ENCODE measurements at places on chromosomes 2 and 18.

DNA sequence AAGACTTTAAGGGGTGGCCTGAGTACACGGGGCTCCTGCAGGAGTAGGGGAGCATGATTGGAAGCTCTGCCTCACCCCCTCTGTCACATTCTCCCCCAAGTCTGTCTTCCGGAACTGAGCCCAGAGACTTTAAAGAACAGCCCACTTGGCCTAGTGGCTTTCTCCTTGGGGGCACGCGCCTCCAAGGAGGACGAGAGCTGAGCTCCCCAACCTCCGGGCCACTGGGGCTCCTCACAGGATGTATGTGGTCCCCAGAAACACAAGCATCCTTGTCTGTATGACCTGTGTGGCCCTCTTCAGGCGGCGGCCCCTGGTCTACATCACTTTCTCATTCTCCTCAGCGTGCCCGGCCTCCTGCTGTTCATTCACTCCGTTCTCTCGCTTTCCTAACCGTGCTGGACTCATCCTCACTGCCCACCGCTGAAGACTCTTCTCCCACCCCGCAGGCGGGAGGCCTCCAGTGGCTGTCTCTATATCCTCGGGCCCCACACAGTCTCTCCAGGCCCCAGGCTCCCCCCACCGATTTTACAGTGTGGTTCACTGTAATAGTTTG is 23.7 kb downstream of the KCNF1 start:
- DNase-seq: no peak

- DNase-seq: no peak
Measured at GRCh38 chr2:104312684-104313083, 541.2 kb upstream of the POU3F3 start.

DNA sequence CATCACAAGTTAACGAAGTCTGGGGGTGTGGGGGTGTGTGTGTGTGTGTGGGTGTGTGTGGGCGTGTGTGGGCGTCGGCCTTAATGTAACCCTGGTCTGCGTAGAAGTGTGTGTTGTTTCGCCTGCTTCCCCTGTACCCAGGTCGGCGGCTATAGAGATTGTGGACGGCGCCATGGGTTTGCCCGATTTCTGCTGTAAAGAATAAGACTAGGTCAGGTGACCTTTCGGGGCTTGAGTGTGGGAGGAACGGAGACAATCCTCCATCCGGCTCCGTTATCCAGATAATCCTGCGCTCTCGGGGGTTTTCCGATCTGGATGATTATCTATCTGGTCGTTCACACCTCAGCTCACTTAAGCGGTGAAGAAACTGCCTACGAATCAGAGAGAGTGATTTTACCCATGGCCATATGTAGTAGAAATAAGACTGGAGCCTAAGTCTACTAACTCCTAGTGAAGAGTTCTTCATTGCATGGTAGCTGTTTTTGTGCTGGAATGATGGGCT is 543 bp downstream of the HADHB start:
- DNase-seq: peak; percentile 35

- no peak for DNase-seq
Measured at GRCh38 chr18:37403788-37404187, 161.8 kb downstream of the CELF4 start.

DNA sequence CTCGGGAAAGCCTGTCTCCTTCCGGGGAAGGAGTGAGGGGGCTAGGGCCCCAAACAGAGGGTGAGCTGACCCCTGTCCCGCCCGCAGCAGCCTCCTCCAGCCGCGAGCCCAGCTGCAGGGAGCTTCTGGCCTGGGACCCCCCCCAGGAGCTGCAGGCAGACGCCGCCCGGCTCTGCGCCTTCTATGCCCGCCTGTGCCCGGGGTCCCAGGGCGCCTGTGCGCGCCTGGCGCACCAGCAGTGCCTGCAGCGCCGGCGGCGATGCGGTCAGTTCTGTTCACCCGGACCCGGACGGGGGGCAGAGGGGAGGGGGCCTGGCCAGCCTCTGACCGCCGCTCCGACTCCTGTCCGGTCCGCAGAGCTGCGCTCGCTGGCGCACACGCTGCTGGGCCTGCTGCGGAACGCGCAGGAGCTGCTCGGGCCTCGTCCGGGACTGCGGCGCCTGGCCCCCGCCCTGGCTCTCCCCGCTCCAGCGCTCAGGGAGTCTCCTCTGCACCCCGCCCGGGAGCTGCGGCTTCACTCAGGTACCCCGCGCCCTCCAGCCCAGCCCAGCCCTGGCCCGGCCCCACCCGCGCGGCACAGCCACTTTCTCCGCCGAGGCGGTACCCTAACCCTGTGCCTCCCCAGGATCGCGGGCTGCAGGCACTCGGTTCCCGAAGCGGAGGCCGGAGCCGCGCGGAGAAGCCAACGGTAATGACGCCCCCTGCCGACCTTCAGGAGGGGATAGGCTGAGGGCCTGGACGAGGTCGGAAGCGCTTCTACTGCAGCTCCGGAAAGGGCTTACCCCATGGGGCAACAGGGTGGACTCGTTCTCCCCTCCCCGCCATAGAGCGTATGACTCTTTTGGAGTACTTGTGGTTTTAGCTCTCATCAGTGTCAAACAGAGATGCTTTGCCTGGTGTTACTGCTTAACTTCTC is 2.0 kb upstream of the CHRND start:
- no peak for DNase-seq

- DNase-seq: no peak
Measured at GRCh38 chr2:147456779-147457178, 388.1 kb upstream of the ACVR2A start.

- DNase-seq: no peak
Measured at GRCh38 chr18:36130883-36131653, 1.4 kb downstream of the ELP2 start.

- DNase-seq: no peak
Measured at GRCh38 chr18:10431680-10432079, 22.8 kb upstream of the APCDD1 start.

DNA sequence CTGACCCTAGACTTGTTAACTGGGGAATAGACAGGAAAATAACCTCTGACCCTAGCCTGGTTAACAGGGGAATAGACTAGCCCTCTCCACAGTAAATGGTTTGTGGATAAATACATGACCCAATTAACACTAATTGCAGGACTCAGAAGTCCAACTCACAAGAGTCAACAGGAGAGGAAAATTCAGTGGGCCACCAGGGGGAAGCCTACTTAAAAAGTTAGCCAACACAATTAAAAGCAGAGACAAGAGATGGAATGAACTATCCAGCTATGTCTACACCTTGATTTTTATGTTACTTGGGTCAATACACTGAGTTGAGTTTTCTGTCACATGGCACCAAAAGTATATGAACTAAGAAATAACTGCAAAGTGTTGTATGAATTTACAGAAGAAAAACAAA is 158.8 kb upstream of the SLC39A10 start:
- no peak for DNase-seq

DNA sequence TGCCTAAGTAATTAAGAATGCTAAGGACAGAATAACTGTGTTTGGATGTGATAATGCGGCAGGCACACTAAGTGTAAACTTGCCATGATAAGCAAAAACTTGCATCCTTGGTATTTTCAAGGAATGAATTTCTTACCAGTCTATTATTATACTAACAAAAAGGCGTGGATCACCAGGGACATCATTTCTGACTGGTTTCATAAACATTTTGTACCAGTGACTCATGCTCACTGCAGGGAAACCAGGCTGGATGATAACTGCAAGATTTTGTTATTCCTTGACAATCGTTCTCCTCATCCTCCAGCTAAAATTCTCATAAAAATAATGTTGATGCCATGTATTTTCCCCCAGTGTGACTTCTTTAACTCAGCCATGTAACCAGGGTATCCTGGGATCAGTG is 289.5 kb downstream of the CDCA7 start:
- DNase-seq: no peak

DNA sequence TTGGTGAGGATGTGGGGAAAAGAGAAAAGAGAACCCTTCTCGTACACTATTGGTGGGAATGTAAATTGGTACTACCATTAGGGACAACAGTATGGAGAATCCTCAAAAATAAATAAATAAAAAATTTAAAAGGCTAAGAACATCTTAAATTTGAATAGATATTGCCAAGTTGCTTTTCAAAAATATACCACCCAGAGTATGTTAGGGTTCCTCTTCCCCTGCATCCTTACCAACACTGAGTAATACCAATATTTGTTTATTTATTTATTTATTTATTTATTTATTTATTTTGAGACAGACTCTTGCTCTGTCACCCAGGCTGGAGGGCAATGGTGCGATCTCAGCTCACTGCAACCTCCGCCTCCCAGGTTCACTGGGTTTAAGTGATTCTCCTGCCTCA is 5.5 kb upstream of the NRBP1 start:
- DNase-seq: no peak

DNA sequence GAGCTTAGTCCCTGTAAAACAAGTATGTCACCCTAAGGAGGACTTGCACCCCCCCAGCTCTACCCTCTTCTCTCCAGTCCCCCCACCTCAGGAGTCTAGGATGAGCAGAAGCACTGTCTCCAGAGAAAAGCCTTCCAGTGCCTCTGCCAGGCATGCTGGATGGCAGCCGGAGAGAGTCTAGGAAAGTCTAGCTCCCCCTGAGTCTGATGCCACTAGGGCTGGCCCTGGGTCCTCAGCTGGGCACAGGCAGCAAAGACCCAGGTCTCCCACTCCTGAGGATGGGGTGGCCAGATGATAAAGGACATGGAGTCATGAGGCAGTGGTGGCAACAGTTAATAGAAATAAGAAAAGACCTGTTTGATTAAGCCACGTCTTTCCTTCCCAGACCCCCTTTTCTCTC is 225.6 kb downstream of the CYP26B1 start:
- DNase-seq: no peak

DNA sequence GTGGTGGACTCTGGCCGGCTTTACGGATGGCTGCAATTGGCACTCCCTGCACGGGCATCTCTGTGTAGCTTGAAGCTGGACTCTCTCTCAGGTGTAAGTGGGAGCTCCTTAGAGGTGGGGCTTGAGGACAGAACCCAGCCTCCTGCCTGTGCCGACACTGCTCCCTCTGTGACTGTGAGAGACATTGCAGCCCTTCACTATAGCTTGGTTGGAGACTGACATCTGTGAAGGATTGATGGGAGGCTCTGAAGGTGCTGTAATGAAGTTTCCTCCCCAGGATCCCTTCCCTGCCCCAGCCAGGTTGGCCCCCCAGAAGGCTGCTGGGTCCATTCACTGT is 166.7 kb downstream of the SH3RF3 start:
- DNase-seq: no peak

DNA sequence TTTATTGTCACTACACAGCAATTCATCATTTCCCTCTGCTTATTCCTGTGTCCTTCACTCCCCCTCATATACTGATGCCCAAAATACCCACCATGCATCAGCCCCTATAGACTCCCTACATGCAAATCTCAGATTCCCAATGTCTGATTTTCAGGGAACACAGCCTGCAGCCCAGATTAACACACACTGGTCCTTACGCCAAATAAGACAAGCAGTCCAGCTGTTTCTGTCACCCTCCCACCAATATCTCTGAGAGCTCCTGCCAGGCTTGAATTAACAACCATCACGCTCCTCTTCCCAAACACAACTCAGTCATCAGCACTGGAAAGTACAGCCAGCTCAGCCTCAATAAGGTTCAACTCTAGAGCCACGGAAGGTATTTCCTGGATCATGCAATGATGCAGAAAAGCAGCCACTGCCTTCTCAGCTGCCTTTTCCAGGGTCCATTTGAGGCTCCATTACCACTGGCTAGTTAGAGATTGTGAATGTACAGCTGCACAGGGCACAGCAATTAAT is 39.0 kb upstream of the SLC35F5 start:
- DNase-seq: no peak

DNA sequence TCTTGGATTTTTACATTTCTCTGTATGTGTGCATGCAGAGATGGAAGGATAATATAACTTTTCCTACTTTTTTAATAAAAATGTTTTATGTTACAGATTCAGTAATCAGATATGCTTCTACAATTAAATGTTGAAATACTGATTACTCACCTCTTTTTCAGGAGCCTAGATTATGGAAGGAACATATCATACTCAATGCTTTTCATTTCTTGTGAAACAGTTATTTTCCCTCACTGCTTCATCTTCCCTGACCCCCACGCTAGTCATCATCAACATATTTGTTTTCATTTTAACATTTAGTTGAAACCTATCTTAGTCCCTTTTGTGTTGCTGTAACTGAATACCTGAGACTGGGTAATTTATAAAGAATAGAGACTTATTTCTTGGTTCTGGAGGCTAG is 190.7 kb downstream of the WDR7 start:
- DNase-seq: no peak

GRCh38 chr2:38178556-38179419 is 102.8 kb upstream of the CYP1B1 start:
- DNase-seq: no peak

- no peak for DNase-seq
Measured at GRCh38 chr2:145910416-145910815, 1390.5 kb upstream of the ZEB2 start.

DNA sequence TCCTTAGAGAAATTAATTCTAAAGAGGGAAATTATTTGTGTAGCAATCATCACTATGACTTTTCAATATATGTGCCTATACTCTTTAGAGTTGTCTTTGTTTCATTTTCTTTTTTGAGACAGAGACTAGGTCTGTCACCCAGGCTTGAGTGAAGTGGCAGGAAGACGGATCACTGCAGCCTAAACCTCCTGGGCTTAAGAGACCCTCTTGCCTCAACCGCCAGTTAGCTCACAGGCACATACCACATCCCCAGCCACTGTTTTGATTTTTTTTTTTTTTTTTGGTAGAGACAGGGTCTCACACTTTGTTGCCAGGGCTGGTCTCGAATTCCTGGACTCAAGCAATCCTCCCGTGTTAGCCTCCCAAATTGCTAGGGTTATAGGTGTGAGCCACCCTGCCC is 12.4 kb downstream of the YWHAQ start:
- DNase-seq: no peak

DNA sequence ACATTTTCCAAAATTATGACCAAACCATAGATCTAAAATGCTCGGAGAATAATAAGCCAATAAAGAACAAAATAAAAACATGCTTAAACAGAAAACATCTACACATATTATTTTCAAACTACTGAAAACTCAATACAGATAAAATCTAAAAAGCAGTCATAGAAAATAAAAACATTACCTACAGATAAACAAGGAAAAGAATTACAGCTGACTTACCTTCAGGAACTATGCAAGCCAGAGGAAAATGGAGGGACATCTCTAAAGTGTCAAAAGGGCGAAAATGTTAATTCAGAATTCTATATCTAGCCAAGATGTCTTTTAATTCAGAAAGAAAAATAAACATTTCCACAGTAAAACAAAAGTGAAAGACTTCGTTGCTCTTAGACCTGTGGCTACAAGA is 112.9 kb upstream of the GYPC start:
- DNase-seq: no peak

GRCh38 chr18:79245517-79246001 is 150.2 kb upstream of the NFATC1 start:
- no peak for DNase-seq

DNA sequence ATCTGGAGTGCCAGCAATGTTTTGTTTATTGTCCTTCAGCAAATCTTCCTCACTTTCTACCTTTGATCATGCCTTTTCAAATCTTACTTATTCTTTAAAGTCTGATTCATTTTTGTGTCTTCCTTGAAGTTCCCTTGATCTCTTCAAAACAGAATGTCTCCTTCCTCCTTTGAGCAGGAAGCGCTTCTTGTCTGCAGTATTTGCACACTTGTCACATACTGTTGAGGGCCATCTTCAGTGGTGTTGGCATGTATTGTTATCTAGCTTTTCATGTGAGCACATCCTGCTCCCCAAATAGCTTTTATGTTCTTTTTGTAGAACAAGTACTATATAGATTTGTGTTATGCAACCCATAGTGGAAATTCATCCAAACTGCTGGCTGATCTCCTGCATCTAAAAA is 5.9 kb upstream of the CERS6 start:
- no peak for DNase-seq

- DNase-seq: no peak
Measured at GRCh38 chr2:126482582-126483464, 173.1 kb upstream of the GYPC start.
